Stimulated activated CD8-positive, alpha-beta memory T cell treated with anti-CD3 and anti-CD28 coated beads, Interleukin-15, amount 100 ng/mL, for 4 hours (primary cell): ENCODE measurements at places on chromosomes 5 and 9.

GRCh38 chr9:38027714-38028113 is 41.3 kb downstream of the SHB start:
- DNase-seq = no peak

DNA sequence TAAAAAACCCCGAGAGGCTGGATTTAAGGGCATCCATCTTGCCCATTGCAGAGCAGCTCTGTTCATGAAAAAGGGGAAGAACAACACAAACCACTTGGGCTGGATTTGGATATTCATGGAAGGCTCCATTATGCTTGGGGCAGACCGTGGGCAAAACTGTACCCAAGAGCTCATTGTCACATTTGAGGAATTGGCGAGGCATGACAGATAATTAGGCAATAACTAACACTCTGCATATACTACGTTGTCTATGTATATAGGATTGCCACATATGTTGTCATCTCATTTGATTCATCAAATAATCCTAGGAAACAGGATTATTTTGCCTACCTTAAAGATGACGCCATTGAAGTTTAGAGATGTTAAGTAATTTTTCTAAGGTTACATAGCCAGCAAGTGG is 255.4 kb downstream of the SMARCA2 start:
- DNase-seq = no peak

- no peak for DNase-seq
These were observed 141.7 kb downstream of the NTRK2 start for GRCh38 chr9:84811072-84811750.

GRCh38 chr5:142816531-142817430 is 46.6 kb downstream of the ARHGAP26 start:
- no peak for DNase-seq

- DNase-seq = no peak
These were observed 45.3 kb downstream of the RAPGEF6 start for GRCh38 chr5:131589510-131590348.

GRCh38 chr9:94174164-94174563 is 84.9 kb upstream of the ZNF169 start:
- DNase-seq = no peak

DNA sequence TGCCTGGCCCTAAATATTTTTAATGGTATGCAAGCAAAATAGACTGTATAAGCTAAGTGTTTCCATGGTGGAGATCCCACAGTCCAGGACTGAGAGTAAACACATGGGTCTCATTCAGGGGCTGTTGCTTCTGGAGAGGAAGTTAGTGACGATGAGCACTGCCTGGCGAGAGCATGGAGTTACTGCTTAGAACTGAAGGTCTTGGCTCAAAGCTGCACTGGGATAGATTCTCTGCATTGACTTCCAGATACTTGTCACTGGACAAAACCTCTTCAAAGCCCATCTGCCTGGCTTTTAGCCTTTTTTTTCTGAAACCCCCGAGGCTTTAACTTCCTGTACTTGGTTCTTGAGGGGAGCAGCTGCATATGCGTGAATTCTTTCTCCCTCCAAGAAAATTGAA is 39.2 kb downstream of the GPR107 start:
- DNase-seq = no peak

- no peak for DNase-seq
These were observed 55.2 kb upstream of the PDE8B start for GRCh38 chr5:77155179-77155785.

DNA sequence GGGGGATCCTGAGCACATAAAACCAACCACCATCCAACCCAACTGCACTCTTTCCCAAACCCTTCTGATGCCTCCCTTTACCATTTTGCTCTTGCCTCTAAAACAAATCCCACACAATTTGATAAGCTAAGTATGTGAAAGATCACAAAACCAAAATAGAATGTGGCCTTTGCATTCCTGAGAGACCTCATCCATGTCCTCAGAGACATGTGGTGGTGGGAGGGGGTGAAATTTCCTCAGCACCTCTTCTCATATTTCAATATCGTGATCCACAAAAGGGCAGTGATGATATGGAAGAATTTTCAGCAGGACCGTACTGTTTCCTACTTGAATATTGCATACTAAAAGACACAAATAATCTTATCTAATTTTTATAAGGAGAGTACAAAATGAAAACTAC is 423.3 kb downstream of the TLE1 start:
- no peak for DNase-seq

DNA sequence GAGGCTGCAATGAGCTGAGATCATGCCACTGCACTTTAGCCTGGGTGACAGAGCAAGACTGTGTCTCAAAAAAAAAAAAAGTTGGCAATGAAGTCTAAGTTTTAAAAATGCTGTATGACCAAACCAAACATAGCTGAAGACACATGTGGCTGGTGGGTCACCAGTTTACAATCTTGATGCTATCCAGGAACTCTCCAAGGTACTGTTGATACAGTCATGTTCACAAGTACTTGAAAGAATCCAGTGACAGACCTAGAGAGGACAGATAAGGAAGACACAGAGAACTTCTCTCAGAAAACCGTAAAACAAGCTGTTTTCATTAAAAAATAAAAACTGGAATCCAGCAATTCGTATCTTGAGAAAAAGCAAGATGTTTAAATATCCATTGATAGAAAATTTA is 95.7 kb downstream of the ACTBL2 start:
- DNase-seq = no peak

- DNase-seq = no peak
These were observed 85.9 kb downstream of the RASGRF2 start for GRCh38 chr5:81046041-81046440.

DNA sequence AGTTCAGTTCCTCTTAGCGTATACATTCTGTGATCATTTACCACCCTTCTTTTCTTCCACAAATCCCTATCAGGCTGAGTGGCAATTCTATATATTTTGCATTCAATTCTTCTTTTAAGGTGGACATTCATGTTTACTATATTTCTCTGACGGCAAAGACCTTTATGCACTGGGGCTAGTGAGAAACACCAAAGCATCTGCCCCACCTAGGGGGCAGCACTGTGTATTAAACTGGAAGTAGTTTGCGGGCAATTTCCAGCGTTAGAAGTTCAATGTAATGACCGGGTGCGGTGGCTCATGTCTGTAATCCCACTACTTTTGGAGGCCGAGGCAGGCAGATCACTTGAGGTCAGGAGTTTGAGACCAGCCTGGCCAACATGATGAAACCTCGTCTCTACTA is 27.9 kb upstream of the FBXL7 start:
- DNase-seq = no peak

DNA sequence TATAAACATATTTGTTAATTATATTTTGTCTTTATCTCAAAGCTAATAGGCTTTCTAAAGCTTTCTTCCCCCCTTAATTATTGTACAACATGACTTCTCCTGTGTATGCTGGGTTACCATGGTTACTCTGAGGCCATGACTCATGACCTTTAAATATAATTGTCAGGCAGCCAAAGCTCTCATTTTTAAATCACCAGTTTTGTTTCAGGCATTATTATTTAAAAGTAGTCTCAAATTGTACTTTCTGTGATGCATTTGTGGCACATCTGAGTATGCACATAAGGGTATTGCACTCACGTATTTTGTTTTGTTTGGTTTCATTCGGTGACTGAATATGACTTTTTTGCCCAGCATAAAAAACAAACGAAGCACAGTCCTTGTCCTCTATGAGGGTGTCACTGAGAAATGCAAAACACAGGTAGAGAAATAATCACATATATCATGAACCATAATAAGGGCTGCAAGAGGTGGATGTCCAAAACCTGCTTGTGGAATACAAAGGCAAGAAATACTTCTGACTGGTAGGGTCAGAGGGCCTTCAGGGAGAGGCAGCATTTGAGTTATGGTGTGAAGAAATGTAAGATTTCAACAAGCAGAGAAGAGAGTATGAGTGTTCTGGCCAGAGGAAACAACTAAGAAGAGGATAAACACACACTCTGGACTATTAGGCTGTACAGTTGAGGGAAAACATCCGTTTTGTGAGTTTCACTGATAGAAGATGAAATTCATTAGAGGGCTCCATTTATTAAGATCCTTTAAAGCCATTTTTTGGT is 2.1 kb downstream of the CCDC192 start:
- DNase-seq = no peak

DNA sequence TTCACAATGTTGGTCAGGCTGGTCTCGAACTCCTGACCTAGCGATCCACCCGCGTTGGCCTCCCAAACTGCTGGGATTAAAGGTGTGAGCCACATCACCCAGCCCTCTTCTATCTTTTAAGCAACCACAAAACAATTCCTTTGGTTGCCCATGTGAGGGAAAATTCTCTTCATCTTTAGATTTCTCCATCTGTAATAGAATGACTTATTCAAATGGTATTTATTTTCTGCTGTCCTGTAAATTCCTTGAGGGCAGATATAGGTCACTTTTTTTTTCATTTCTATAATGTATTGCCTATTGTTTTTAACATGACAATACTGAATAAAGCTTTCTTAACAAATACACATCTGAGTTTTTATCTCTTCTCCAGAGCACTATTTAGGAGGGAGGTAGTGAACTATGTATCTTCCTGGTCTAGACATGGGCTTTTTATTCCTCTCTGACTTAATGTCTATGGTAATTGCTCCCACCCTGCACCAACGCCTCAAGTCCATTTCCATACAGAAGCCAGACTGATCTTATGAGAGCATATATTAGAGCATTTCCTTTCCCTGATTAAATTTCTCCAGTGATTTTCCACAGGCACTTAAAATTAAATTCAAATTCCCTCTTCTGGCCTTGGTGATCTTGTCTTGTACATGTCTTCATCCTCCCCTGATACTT is 595.6 kb downstream of the CAAP1 start:
- no peak for DNase-seq

DNA sequence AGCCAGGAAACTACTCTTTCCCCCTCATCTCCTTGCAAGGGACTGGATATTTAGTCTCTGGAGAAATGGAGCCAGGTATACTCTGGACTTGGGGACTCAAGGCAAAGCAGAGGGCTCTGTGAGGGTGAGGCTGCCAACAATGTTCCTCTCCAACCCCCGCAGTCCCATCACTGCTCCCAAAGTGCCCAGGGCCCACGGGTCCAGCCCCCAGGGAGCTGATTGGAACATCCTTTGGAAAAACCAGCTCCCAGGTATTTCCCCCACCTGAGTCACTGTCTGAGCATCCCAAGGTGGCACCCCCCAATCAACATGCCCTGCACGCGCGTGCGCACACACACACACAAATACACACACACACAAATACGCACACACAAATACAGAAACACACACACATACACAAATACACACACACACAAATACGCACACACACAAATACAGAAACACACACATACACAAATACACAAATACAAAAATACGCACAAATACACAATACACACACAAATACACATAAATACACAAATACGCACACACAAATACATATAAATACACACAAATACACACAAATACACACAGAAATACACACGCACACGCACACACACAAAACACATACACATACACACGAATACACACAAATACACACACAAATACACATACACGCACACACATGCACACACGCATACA is 137.4 kb downstream of the DAB2IP start:
- no peak for DNase-seq

DNA sequence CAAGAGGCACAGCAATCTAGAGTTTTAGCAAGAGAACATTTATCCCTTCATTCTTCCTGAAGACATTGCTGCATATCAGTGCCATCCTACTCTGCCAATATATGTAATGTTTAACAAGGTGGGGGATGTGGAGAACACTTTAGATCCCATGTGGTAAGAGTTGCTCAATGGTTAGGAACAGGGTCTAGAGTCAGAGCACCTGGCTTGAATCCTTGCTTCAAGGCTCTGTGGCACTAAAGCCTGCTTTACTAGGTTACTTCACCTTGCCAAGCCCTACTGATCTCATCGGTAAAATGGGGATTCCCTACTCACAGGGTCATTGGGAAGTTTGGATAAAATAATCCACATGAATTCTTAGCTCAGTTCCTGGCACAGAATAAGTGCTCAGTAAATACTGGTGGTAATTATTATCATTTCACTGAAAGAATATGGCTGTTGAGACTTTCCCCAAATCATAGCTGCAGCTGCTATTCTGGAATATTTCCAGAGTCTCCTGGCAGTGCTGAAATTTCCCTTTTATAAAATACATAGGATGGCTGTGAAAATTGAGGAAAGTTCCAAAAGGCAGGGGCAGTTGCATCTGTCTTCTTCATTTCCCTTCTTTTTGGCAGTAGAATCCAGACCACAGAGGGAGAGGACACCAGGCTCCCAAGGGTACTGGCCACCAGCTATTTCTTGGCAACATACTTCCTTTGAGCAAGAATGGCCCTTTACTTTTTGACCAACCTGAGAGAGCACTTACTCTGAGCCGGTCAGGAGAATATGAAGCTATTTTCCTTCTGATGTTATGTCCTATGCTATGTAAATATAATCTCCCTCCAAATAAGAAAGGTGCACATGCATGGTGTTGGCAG is 142.8 kb downstream of the PALM2AKAP2 start:
- DNase-seq = no peak

GRCh38 chr5:169828385-169828784 is 151.9 kb downstream of the INSYN2B start:
- DNase-seq = no peak

DNA sequence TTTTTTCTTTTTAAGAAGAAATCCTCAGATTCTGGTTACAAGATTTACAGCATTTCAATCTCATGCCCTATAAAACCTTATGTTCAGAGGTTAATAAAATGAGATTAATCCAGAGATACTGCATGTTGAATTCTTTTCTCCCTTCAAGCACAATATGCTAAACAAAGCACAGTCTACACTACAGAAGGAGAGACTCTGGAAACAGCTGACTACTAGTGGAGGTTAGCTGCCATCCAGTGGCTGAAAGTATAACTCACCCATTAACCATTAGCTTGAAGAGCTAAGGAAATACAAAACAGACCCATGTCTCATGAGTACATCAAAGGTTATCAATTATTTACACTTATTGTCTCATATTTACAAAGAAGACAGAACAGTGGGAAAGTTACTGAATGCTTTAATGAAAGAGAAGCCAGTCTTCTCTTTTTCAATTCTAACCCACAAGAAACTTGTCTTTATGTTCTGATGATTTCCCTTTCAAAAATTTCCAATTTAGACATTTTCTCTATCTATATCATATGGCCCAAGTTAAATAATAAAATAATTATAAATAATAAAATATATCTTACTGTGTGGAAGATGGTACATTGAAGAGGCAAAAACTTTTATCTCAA is 12.7 kb upstream of the DNAH5 start:
- no peak for DNase-seq

DNA sequence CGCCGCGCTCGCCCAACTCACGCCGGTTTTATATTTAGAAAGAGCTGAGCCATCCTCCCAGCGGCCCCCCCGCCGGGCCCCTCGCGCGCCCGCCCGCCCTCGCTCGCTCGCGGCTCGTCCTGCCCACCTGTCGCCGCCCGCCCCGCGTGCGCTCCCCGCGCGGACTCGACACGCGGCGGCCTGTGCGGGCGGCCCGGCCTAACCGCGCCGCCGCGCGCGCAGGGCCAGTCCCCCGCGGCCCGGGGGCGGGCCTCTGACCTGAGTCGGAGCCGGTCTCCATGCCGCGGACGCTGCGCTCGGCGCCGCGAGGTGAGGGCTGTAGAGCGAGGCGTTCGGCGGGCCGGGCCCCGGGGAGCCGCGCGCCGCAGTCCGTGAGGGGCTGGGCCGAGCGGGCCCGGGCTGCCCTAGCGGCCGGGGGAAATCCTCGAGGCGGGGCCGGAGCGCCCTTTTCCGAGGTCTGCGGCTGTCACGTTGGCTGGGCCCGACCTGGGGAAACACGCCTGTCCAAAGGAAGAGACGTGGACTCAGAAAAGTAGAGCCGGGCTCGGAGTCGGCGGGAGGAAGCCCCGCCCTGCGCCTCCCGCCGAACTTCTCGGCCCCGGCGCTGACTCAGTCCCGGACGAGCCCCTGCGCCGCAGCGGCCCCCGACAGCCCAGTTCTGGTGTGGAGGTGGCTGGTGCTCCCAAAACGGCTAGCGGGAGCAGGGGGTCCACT is at the start of gene ECPAS:
ECPAS (minus strand) TSS at position 526 of the 714 bp plus-strand sequence. CDS start 11,465 bp downstream, outside the sequence.
- peak; percentile 59 for DNase-seq

- no peak for DNase-seq
These were observed 30.9 kb downstream of the YIPF5 start for GRCh38 chr5:144139586-144139985.
